Esophagus muscularis mucosa (tissue), 4 donors: ENCODE measurements at places on chromosomes 11 and 22. TPM values are rescaled to one million over a fixed set of nuclear protein-coding genes. Genes with fewer than 3 reads are reported as not detected.

HTR3B gene
- total RNA-seq, result not detected

DNA sequence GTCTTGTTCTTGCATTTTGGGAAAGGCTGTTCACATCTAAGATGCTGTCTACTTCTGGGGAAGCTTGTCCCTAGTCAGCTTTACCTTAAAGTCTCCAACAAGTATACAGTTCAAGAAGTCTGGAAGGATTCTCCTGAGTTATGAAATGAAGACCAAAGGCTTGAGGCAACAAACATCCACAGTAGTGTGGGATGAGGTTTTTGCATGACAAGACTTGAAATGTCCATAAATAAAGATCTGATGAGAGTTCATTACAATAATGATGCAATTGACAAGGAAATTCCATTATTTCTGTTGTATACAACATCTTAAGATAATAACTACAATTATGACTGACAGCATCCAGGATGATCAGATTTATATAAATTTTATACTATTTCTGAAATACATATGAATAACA, 21.3 kb upstream of the KDM4E start:
- no peaks in the 10 kb centered on the region for H3K27me3 ChIP-seq
- no peaks in the 10 kb centered on the region for H3K4me1 ChIP-seq
- no peak overlapping the region for H3K27ac ChIP-seq
- no peak for DNase-seq
- H3K36me3 ChIP-seq, result no peaks in the 10 kb centered on the region

- H3K36me3 ChIP-seq, result no peaks in the 10 kb centered on the region
- H3K27ac ChIP-seq, result peak overlapping the region; percentile 70
- DNase-seq, result no peak
- peaks cover 12% of the 10 kb centered on the region for H3K4me1 ChIP-seq
These were observed 19.3 kb downstream of the SCARF2 start for GRCh38 chr22:20418211-20418788.

DNA sequence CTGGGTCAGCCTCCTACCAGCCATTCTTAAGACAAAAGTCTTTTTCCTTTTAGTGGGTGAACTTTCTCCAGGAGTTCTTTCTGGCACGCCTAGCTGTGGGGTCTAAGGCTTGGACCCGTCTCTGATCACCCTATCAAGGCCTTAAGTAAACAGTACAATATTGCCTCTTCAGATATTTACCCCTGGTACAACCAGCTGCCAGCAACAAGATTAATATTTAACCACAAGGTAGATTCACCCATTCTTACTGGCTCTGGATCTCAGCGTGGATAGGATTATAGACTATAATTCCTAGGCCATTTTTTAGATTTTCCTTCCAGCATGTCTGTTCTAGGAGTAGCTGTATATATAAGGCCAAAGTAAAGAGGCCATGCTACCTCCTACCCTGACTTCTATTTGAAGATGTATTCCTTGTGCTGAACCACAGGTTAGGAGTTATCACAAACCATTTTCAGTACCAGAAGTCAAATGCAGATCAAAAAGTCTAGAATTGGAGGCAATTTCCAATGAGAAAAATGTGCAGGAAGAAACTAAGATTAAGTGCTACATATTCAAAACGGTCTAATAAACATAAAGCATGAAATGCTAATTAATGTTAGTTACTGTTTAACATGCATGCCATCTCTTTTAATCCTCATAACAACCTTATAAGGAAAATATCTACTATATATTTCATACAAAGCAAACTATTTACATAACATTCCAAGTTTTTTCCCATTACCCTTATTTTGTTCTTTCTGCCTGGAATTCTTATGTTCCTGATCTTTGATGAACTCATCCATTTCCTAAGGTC, 110.0 kb upstream of the SYN3 start:
- no peaks in the 10 kb centered on the region for H3K4me1 ChIP-seq
- no peak for DNase-seq
- H3K27ac ChIP-seq, result no peak overlapping the region
- H3K36me3 ChIP-seq, result no peaks in the 10 kb centered on the region

GRCh38 chr22:42699281-42699975, 21.2 kb downstream of the A4GALT start:
- peaks cover 12% of the 10 kb centered on the region for H3K36me3 ChIP-seq
- H3K4me3 ChIP-seq, result peak overlapping the region; percentile 2
- no peaks in the 10 kb centered on the region for H3K27me3 ChIP-seq
- peak overlapping the region; percentile 95 for H3K27ac ChIP-seq
- no peak for DNase-seq
- H3K4me1 ChIP-seq, result peaks cover 85% of the 10 kb centered on the region

DNA sequence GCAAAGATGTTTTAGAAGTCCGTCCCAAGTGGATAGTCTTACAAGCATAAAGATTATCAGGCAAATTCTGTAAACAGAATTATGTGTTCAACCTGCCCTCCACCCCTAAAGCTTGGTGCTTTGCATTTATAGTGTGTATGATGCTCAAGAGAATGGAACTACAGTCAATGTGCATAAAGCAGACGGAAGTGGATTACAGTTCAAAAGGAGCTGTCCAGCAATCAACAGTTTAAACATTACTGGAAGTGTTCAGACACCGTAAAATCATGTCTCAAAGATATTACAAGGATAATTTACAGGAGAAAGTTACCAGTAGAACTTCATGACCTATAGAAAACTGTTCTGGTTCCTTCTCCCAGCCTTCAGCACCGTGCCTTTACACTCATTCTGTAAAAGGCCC, 1.0 kb downstream of the RIC3 start:
- peaks cover 16% of the 10 kb centered on the region for H3K27me3 ChIP-seq
- H3K4me1 ChIP-seq, result peaks cover 4% of the 10 kb centered on the region
- H3K27ac ChIP-seq, result no peak overlapping the region

DNA sequence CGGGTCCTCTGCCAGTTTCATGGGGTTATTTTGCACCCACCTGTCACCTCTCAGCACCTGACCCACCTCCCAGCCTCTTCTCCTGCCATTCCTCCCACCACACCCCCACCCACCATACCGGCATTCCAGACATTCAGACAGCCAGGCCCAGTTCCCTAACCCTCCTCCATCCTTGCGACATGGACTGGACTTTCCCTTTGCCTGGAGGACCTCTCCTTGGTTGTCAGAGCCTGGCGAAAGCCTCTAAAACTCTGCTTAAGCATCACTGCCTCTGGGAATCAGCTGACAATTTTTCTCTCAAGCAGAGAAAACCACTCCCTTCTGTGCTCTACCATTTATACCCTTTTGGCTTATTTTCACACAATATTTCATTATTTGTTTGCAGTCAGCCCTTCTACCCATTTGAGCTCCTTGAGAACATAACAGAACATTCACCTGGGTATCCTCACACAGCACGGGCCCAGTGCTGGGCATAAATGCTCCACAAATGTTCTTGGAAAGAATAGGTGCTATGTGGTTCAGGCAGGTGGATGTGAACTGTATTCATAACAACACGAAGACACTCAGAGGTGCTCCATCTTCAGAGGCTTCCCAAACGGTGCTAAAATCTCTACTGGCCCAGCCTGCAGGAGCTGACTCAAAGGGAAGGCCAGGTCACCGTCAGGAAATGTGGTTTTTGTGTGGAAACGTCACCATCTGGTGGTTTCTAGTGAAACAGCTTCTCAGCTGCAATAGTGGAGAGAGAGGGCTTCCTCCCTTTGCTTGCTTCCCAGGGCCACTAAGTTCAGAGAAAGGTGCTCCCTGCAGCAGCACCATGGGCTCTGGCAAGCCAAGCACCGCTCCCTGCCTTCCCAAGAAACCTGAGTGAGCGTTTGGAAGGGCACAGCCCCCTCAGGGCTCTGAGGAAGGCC, 10.4 kb downstream of the SPATA19 start:
- no peak overlapping the region for H3K27ac ChIP-seq
- no peaks in the 10 kb centered on the region for H3K4me1 ChIP-seq
- peaks cover 28% of the 10 kb centered on the region for H3K27me3 ChIP-seq
- no peaks in the 10 kb centered on the region for H3K36me3 ChIP-seq
- no peak overlapping the region for H3K4me3 ChIP-seq
- DNase-seq, result peak; percentile 87

TBX10 gene
- total RNA-seq, result not detected

DNA sequence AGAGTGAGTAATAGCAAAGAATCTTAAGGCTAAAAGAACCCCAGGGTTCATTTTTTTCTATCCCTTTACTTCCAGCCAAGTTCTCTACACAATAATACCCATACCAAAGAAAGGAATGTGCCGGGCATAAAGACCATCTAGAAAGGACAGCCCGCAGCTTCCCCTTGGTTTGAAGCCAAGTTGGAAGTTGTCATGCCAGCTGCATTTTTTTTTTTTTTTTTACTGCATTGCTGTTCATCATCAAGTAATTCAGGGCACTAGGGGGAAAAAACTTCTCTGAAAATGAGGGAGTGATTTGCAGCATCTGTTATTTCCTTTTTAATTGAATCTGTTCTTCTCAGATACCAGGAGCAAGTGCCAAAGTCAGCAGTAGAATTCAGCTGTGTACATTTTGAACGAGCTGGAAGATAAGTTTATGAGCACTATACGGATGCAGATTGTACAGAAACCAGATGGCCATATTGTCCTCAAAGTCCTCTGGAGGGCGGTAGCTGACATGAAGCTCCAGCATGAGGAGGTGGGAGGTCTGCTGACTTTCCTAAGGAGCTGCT, 56.4 kb downstream of the UBASH3B start:
- H3K36me3 ChIP-seq, result no peaks in the 10 kb centered on the region
- no peaks in the 10 kb centered on the region for H3K27me3 ChIP-seq
- DNase-seq, result no peak
- no peak overlapping the region for H3K4me3 ChIP-seq
- no peak overlapping the region for H3K27ac ChIP-seq

DNA sequence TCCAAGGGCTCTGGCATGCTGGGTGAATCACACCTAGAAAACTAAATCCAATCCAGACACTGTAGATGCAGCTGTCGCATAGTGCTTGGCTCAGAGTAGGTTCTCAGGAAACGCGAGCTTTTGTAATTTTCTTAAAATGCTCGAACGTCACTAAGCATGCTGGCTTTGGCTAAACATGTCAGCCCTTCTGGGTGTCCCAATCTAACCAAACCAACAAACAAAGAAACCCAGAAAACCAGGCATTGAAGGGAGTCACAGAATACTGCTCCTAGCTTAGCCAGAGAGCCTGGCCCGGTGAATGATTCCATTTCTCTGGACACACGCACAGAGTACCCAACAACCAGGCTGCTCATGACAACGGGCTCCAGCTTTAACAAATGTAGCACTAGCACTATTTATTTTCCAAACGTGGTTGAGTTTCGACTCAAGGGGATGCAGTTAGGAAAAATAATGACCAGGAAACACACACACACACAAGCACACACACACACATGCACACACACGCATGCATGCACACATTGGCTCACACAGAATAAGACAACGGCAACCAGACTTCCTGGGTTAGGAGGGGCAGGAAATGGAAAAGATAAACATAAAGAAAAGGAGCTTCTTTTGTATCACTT, 492.6 kb downstream of the MIAT start:
- no peaks in the 10 kb centered on the region for H3K36me3 ChIP-seq
- H3K4me3 ChIP-seq, result no peak overlapping the region
- no peaks in the 10 kb centered on the region for H3K27me3 ChIP-seq
- H3K4me1 ChIP-seq, result no peaks in the 10 kb centered on the region
- no peak for DNase-seq

GRCh38 chr22:25447686-25448434, 116.6 kb upstream of the GRK3 start:
- no peaks in the 10 kb centered on the region for H3K27me3 ChIP-seq
- H3K36me3 ChIP-seq, result no peaks in the 10 kb centered on the region
- DNase-seq, result peak; percentile 95
- peaks cover 52% of the 10 kb centered on the region for H3K4me1 ChIP-seq

F2 gene
- 0.42 TPM for total RNA-seq

DNA sequence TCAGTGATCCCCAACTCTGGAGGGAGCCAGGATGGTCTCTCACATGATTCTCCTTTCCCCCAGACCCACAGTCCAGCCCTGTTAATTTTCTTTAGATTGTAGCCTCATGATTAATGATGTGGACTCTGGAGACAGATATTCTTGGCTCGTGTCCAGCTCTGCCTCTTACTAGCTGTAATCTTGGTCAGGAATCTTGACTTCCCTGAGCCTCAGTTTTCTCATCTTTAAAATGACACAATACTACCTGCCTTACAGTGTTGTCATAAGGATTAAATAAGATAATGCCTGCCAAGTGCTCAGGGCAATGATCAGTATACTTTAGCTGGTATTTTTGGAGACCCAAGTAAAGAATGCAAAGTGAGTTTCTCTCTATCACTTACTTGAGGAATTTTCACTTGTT, 60.0 kb downstream of the SPECC1L start:
- no peak overlapping the region for H3K4me3 ChIP-seq
- H3K4me1 ChIP-seq, result no peaks in the 10 kb centered on the region
- no peaks in the 10 kb centered on the region for H3K27me3 ChIP-seq
- peaks cover 33% of the 10 kb centered on the region for H3K36me3 ChIP-seq

DNA sequence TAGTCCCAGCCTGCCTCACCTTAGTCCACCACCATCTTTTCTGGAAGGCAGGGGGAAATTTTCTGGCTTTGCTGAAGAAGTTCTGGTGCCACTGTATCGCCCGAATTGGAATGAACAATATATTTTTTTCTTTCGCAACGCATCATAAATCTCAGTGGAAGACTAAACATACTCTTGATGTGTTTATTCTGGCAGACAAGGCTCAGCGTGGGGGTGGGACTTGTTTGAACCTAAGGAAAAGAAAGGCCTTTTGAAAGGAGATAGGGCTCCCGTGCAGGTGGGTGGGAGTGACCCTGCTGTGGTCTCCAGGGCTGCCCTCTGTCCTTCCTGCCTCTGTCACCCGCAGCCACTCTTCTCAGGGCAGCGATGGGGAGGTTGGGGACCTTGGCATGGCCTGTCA, 42.5 kb downstream of the CD82 start:
- H3K4me1 ChIP-seq, result peaks cover 59% of the 10 kb centered on the region
- H3K36me3 ChIP-seq, result peaks cover 18% of the 10 kb centered on the region
- no peak overlapping the region for H3K4me3 ChIP-seq
- peak overlapping the region; percentile 28 for H3K27ac ChIP-seq
- no peak for DNase-seq
- no peaks in the 10 kb centered on the region for H3K27me3 ChIP-seq

- H3K36me3 ChIP-seq, result no peaks in the 10 kb centered on the region
- H3K4me1 ChIP-seq, result no peaks in the 10 kb centered on the region
- no peak overlapping the region for H3K4me3 ChIP-seq
- no peaks in the 10 kb centered on the region for H3K27me3 ChIP-seq
These were observed 28.7 kb upstream of the CASP12 start for GRCh38 chr11:104926771-104927611.

- no peaks in the 10 kb centered on the region for H3K27me3 ChIP-seq
- no peaks in the 10 kb centered on the region for H3K4me1 ChIP-seq
- no peaks in the 10 kb centered on the region for H3K36me3 ChIP-seq
- H3K27ac ChIP-seq, result no peak overlapping the region
These were observed 413.0 kb upstream of the LRRC4C start for GRCh38 chr11:41872426-41872825.

GRCh38 chr11:1382831-1383607, 6.7 kb upstream of the BRSK2 start:
- no peaks in the 10 kb centered on the region for H3K36me3 ChIP-seq
- H3K27me3 ChIP-seq, result no peaks in the 10 kb centered on the region
- peak overlapping the region; percentile 66 for H3K4me3 ChIP-seq
- DNase-seq, result peak; percentile 96
- peak overlapping the region; percentile 84 for H3K27ac ChIP-seq

DNA sequence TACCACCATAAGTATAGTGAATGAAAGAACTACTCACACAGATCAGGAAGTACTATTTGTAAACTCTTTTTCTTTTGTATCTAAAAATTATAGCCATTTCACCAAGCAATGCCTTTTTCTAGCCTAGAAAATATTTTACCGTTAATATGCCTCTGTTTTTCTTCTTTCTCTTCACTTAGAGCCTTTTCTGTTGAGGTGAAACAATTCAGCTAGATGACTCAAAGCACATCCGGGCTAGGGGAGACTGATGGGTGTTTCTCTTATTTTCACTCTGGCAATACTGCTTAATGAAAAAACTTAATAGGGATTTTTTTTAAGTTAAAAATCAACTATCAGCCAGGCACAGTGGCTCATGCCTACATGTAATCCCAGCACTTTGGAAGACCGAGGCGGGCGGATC, 93.3 kb downstream of the SGSM3 start:
- no peak overlapping the region for H3K27ac ChIP-seq
- no peak for DNase-seq
- H3K4me1 ChIP-seq, result peaks cover 4% of the 10 kb centered on the region
- H3K36me3 ChIP-seq, result no peaks in the 10 kb centered on the region
- no peak overlapping the region for H3K4me3 ChIP-seq
